ENCODE measurements at places on chromosomes 13 and 19.

DNA sequence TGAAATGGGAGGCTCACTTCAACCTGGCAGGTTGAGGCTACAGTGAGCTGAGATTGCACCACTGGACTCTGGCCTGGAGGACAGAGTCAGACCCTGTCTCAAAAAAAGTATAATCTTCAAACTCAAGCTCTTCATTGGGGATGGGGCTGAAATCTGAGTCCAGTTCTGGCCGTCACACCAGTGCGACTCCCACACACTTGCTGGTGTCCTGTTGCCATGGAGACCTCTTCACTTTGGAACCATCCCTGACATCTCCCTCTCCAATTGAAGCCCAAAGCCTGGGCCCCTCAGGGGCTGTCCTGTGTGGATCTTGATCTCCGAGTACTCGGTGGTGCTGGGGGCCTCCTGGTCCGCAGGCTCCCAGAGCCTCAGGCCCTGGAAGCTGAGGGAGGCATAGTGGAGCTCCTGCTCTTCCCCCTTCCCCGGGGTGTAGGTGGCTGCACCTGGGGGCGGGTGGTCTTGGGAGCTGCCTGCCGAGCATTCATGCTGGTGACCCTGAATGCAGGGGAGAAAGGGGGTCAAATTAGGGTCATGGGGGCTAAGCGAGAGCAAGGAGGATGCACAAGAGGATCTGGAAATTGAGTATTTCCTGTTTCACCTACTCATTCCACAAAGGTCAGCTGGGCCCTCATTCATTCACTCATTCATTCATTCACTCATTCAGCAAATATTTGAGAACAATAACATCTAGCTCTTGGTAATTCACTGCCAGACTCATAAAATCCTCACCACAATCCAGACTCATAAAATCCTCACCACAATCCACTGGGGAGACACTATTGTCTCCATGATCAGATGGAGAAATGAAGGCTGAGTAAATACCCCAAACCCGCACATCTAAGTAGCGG lies 11.0 kb downstream of the SIGLEC11 start:
- DNase-seq: no peak

- no peak for DNase-seq
Observed at GRCh38 chr13:43132911-43133310, 109.5 kb downstream of the DNAJC15 start.

DNA sequence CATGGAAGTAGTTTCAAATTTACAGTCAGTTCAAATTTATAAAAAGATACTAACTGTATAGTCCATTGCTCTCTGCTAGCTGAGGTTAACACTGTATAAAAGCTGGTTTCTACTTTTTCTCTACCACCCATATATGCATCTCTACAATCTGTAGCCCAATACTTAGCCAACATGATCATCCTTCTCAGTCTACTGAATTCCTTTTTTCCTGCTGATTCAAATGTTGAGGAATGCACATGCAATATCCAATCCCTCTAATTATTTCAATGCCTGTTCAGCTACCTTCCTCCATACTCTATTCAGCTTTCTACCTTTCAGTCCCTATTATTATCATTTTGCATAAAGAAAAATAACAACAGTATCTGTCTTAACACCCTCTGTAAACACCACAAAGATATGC lies 15.6 kb downstream of the KPNA3 start:
- no peak for DNase-seq

- DNase-seq: no peak
Observed at GRCh38 chr13:51729866-51730553, 74.0 kb downstream of the DHRS12 start.

DNA sequence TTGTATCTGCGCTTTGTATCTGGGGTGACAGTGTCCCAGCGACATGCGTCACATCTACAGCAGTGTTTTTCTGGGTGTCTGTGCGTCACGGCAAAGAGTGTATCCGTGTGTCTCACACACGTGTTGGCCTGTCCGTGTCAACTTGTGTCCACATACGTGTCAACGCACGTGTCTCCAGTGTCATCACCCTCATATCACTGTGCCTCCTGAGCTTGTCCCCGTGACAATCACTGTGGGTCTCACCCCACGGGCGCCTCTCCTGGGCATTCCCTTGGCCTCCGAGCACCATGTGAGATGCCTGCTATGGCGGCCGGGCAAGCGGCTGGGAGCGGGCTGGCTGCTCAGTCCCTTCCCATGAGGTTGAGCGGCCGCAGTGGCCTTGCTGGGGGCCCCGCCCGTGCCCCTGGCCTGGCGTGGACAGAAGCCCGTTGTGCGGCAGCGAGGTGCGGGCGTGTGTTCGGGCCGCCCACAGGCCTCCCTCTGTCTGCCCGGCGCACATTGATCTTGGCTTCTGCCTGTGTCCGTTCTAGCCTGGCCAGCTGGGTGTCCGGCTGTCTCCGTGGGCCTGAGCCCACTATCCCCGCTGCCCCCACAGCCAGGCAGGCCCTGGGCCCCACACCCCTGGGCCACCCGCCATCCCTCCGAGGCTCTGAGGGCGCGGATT lies 6.4 kb downstream of the NFIX start:
- no peak for DNase-seq

GRCh38 chr13:85993567-85993966 lies 194.3 kb upstream of the SLITRK6 start:
- DNase-seq: no peak

- no peak for DNase-seq
Observed at GRCh38 chr19:2533686-2534422, 57.9 kb downstream of the GADD45B start.

Data from left renal pelvis (tissue), 4 donors.